ENCODE measurements at places on chromosomes 6 and 20. TPM values are rescaled to one million over a fixed set of nuclear protein-coding genes. Genes with fewer than 3 reads are reported as not detected.

DNA sequence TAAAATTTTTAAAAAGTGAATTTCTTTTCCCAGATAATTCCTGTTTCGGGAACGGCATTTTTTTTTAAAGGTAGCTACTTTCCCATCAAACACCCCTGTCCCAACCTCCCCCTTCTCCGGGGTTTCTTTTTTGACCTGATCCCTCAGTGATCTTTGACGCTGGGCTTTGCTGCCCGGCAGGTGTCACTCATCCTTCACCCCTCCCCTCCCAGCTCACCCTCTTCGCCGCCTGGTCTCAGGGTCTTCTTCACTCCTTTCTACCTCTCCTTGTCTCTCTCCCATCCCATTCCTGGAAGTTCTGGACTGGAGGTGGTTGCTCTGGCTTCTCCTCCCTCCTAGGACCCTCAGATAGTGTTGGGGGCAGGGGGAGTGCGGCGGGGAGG lies 329 bp upstream of the GPR6 start:
- DNase-seq = no peak

- DNase-seq = no peak
Measured at GRCh38 chr6:149500096-149500495, 15.3 kb upstream of the ZC3H12D start.

- DNase-seq = no peak
Measured at GRCh38 chr20:42754706-42755105, 435.0 kb downstream of the PTPRT start.

DNA sequence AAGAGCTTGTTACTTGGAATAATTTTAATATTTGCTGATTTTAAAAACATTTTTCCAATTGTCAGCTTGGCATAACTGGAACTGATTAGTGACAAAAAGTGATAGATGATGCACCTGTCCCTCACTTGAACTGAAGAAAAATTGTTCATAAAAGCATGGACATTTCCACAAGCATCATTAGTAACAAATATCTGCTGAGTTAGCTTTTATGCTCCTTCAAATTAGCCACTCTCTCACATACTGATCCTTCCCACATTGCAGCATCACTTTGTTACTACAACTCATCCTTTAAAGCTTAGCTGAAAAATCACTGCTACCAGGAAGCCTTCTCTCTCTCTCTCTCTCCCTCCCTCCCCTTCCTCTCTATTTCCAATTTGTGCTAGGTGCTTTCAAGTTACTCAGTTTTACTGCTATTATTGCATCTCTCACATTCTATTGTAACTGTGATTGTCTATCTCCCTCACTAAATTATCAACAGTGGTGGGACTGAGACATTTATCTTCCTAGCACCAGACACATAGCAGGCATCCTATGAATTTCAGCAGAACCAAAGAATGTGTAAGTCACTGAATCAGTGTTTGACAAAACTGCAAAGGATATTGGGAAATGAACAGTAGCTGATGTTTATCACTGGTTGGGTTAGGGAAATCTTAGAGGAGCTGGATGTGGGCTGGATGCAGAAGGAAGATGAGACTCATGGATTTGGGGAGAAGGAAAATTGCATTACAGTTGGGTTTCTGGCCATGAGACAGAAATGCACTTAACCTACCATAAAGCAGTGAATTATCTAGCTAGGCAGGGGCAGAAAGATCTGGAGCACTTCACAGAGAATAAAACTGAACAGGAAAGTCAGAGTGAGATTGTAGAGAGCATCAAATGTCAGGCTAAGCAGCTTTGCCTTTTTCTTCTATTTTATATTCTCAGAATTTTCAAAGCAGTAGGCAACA lies 128.4 kb upstream of the PLN start:
- DNase-seq = no peak

DNA sequence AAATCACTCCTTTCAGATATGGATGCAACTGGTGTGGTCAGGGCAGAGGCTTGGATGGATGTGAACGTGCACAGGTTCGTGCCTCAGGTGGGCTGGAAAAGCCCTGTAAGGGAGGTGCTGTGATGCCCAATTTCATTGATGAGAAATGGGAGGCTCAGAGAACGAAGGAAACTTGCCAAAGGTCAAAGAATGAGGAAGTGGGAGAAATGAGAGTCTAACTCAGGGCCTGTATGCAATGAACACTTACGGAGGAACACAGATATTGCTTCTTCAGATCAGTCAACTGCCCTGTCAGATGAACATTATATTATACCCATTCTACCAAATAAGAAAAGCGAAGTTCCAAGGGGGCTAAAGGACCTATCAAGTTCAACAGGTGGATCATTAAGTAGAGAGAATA lies 134.7 kb downstream of the RCAN2 start:
- DNase-seq = no peak

DNA sequence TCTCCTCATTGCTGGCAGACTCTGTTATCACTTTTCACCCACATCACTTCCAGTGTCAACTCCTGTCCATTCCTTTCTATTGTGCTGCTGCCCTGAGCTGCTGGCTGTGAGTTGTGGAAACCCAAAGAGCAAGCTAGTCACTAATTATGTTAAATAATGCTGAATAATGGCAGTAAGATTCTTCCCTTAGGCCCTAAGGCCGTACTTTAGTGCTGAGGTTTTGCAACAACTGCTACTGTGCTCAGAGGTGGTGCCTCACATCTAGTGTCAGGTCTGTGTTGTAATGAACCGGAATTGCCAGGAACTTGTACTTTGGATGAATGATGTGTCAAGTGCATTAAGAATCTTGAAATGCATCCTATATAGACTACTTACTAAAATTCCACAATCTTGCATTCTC lies 372.2 kb upstream of the RNF217 start:
- no peak for DNase-seq

GRCh38 chr6:37916675-37917074 lies 97.1 kb downstream of the ZFAND3 start:
- no peak for DNase-seq

DNA sequence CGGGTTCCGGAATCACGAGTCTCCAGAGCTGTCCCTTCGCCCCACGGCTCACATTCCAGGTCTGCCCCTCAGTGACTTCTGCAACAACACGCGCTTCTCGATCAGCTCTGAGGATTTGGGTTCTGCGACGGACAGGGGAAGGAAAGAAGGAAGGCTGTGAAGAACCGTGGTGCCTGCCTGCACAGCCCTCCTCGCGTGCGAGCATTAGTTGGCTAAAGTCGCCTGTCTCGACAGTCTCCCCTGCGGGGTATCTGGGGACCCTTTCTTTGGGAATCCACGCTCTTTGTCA lies 23.1 kb downstream of the VPS52 start:
- no peak for DNase-seq

- no peak for DNase-seq
Measured at GRCh38 chr6:124963416-124963785, 1.2 kb downstream of the RNF217 start.

GRCh38 chr20:51660672-51661608 lies 107.2 kb downstream of the ATP9A start:
- no peak for DNase-seq

DNA sequence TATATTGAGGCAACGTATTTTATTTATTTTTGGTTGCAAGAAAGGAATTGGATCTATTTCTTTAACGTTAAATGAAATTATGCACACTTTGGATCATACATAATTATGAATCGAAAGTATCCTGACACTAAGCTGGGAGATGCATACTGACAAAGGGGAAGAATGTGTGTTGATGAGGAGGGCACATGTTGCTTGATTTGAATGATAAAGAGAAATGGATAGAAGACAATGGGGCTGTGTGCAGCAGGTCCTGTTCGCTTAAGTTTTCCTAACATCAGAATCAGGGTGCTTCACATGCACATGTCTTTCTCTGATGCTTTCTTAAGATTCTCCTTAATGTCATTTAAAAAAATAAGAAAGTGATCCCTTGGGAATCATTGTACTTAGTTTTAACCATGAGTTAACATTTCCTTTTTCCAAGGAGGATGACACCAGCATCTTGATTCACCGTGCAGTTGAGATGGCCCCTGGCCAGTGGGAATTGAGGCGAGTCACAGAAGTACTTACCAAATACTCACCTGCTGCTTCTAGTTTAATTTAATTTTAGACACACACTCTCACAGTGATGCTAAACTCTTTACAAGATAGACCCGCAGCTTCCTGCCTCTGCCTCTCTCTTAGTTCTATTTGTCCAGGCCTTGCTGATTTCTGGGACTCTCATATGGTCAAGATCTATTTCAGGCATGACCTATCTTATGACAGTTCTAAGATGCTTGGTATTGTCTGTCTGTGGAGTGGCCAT lies 116.5 kb downstream of the CLIC5 start:
- no peak for DNase-seq

- DNase-seq = no peak
Measured at GRCh38 chr6:169529931-169530751, 171.7 kb downstream of the WDR27 start.

The TMEM217 gene
- total RNA-seq = 0.99 TPM

The PRSS16 gene
- not detected for total RNA-seq
